ENCODE measurements at places on chromosomes 16 and 17. TPM values are rescaled to one million over a fixed set of nuclear protein-coding genes. Genes with fewer than 3 reads are reported as not detected.

DNA sequence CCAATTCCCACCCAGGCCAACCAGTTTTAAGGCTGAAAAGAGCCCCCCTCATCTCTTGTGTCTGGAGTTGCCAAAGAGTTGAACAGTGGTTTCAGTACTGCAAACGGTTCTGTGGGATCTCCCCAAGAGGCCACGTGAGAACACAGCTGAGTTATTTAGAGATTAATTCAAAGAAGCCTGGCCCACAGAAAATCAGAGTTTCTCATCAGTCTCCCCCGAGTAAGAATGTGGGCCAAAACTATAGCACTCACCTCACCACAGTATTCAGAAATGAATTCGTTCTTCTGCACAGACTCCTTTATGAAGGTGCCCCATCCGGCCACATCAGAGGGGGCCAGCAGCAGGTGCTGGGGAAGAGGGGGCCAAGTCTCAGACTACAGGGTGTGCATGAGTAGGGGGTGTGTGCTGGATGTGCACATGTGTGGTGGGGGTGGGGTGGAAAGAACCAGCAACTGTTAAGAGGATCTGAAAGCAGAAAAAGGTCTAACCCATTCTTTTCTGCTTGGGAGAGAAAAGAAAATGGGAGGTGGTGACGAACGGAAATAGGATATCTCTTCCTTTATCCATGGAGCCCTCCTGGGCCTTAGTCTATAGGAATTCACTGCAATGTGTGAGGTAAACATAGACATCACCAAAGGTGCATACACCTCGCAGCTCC lies 22.6 kb downstream of the CNTNAP1 start:
- no peak for DNase-seq

DNA sequence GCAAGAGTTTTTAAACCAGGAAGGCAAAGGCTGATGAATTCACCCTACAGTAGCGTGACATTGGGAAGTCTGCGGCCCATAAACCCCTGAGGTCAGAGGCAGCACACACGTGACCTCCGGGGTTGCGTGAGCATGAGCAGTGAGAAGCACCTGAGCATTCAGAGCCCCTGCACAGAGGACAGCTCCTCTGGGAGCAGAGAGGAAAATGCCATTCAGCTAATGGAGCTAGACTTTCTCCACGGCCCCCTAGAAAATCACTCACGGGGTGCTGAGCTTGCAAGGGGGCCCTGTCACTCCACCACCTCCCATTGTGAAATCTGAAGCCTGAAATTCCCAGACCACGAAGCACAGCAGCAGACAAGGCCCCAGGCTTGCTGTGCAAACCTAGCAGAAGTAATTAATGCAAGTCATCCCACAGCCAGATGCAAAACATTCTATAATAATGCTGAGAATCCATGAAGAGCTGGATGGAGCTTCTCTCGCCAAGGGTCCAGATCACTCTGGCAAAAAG lies 114.9 kb upstream of the RCVRN start:
- no peak for DNase-seq

DNA sequence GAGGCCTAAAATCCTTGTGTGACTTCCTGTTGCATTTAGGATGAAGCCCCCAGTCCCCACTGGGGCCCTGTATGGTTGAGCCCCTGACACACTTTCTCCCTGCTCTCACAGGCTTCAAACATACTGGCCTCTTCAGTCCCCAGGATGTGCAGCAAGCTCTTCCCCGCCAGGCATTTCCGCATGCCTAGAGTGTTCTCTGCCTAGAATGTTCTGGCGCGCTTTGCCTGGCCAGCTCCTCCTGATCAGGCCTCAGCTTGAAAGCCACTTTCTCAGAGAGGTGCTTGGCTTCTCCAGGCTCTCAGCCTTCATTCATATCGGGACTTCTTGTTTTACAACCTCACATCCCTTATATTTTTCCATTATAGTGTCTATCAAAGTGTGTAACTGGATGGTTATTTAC lies 123.7 kb downstream of the SPACA3 start:
- no peak for DNase-seq

GRCh38 chr16:81487301-81487720 lies 42.7 kb downstream of the CMIP start:
- DNase-seq, result no peak

DNA sequence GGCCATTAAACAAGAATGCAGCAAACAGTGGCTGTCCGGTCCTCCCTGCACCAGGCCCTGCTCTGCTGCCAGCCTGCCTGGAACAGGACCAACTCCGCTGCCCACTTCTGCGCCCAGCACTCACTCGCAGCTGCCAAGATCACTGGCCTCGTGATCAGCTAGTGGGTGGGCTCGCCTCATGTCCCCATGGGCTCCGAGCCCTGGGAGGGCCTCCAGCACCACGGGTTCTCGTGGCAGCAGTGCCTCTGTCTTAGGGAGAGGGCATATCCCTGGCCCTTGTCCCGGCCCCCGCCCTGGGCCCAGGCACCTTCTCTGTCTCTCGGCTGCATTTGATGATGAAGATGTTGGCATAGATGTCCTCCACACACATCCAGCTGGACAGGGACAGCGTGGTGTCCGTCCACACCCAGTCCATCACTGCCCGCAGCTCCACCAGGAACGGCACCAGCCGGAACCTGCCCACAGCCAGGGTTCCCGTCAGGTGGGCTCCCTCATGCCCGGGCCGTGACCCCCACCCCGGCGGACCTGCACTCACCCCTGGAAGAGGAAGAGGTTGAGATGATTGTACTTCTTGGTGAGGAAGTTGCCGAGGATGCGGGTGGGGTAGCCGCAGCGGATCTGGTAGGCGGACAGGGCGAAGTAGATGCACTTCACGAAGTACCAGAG lies 13.1 kb downstream of the CTU2 start:
- DNase-seq, result peak; percentile 42

- no peak for DNase-seq
These were observed 26.7 kb upstream of the PLCG2 start for GRCh38 chr16:81752225-81752875.

- DNase-seq, result no peak
These were observed 145.7 kb downstream of the PRKCA start for GRCh38 chr17:66448026-66448639.

DNA sequence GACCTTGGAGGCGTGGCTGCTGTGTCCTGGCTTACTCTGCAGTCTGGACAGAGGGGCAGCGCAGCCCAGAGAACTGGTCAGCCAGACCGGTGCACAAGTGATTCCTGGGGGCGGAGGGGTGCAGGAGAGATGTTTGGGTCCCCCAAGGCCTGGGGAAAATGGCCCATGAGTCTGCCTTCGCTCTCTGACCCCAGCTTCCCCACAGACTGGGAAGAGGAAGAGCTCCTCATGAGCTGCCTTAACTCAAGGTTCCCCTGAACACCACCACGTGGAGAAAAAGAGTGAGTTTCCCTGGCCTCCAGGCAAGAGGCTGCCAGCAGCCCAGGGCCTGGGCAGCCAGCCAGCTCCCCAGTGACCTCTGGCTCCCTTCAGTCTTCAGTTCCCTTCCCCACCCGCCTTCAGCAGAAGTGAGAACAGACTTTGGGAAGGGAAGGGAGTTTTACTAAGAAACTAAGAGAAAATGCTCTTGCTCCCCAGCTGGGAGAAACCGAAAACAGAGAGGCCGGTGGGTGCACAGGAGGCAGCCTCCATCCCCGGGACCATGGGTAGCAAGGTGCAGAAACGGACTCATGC lies 2.0 kb upstream of the C17orf99 start:
- DNase-seq, result peak; percentile 73

DNA sequence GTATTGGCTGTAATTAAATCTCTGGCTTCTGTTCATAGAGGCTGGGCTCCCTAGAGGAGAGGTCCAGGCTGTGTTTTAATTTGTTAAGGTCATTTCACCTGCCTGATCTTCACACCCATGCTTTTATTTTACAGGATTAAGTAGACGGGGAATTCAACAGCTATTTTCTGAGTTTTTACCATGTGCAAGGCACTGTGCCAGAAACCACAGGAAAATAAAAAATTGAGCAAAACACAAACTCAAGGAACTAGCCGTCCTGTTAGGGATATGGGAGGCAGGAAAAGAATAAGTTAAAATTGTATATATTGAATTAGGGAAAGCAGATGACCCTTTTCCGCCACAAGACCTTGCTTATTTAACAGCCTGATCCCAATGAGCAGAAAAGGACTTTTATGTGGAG lies 29.1 kb downstream of the HS3ST3A1 start:
- no peak for DNase-seq

GRCh38 chr17:50239937-50240336 lies 34.3 kb upstream of the TMEM92 start:
- DNase-seq, result no peak

DNA sequence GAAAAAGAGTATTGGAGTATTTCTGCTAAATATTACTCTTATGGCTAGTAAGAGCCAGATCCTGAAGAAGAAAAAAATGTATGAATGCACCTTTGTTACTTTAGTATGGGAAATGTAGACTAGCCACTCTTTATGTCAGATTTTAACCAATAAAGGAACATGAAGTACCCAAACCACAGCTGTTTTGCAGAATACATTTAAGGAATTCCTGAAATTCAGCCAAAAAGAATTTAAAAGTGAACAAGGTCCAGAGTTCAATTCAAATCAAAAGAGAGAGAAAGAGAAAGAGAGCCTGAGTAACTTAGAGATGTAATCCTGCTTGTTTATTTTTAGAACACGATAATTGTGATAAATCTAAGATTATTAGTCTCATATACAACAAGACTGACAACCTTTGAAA lies 1.2 kb downstream of the KCNJ16 start:
- DNase-seq, result no peak

GRCh38 chr17:80872001-80872500 lies 119.6 kb upstream of the CHMP6 start:
- no peak for DNase-seq

GRCh38 chr16:68426347-68426652 lies 22.0 kb downstream of the SMPD3 start:
- no peak for DNase-seq

- no peak for DNase-seq
These were observed 22.1 kb upstream of the MTMR4 start for GRCh38 chr17:58536542-58536941.

GRCh38 chr17:6492892-6493674 lies 48.8 kb downstream of the PIMREG start:
- no peak for DNase-seq

GRCh38 chr17:7439462-7440112 lies at the start of gene FGF11:
TSS of gene FGF11 (plus strand) at chr17:7439512. CDS start at chr17:7439621, 109 bp downstream.
- no peak for DNase-seq

DNA sequence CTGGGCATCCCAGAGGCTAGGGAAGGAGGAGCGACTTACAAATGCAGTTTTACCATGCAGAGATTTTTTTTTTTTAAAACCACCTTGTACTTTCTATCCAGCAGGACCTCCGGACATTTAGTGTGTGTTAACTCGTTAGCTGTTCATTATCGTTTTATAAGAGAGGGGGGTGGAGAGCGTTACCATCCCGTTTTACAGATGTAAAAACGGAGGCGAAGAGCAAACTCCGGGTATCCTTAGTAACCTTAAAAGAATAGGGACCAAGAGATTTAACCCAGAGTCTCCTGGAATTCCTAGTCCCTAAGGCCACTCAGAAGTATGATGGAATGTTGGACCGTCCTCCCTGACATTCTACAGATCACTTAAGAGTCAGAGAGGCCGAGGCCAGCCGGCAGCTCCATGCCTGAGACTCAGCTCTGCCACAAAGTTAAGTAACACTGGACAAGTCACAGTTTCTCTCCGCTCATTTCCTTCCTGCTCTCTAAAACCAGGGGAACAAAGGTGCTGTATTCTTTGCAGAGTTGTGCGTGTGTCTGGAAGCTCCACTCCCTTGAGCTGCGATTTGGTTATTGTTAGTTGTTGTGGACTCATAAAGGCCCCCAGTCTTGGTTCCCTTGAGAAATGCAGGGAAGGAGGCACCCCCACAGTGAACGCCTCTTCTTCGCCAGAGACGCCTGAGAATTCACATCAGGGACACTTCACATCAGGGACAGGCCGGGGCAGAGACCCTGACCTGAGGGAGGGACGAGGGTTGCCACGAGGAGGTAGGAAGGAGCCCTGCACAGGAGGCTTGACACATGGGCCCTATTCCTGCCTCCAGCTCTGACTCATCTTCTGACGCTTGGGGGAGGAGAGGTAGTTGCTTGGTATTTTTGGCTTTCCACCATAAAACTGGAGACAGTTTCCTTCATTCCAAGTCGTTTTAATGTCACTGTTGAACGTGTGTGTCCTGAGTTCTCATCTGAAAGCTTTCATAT lies 1.2 kb downstream of the DUSP14 start:
- peak; percentile 61 for DNase-seq

Gene HS3ST2
- total RNA-seq, result not detected

Gene PPP1R27
- not detected for total RNA-seq

Gene CDH11
- 106 TPM for total RNA-seq

Gene NLK
- 7.7 TPM for total RNA-seq

Gene FA2H
- not detected for total RNA-seq

Gene TP53TG3C
- not detected for total RNA-seq

Gene TACO1
- 10.9 TPM for total RNA-seq

Gene ADAMTS18
- total RNA-seq, result not detected
